Activated CD4-positive, alpha-beta T cell treated with anti-CD3 and anti-CD28 coated beads for 24 hours (primary cell): ENCODE measurements at places on chromosomes 12 and 14.
A peak's percentile ranks its signal among the peaks of the same experiment; 100 is the strongest.

DNA sequence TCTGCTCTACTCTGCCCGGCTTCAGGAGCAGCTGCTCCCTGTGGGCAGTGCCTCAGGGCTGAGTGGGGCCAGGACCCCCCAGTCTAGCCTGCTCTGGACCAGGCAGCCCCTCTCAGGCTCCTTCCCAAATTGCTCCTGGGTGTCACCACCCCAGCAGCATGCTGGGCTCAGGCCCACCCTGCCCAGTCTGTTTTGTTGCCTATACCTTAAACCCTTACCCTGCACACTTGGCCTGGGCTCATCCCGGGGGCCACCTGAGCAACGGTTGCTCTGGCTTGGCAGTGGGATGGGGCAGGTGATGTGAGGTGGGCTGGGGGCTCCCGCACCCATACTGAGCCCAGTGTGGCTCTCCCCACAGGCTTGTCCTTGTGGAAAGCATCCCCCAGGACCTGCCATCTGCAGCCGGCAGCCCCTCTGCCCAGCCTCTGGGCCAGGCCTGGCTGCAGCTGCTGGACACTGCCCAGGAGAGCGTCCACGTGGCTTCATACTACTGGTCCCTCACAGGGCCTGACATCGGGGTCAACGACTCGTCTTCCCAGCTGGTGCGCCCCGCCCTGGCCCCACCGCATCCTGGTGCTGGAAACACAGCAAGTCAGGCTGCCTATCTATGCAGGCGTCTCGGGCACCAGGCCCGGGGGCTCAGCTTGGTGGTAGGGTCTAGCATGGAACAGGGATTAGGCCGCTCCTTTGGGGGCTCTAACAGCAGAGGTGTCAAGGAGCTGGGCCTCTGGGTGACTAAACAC is 3.9 kb downstream of the PLD4 start:
- no peak for DNase-seq

- DNase-seq, result no peak
Measured at GRCh38 chr14:89792489-89793366, 161.8 kb downstream of the EFCAB11 start.

DNA sequence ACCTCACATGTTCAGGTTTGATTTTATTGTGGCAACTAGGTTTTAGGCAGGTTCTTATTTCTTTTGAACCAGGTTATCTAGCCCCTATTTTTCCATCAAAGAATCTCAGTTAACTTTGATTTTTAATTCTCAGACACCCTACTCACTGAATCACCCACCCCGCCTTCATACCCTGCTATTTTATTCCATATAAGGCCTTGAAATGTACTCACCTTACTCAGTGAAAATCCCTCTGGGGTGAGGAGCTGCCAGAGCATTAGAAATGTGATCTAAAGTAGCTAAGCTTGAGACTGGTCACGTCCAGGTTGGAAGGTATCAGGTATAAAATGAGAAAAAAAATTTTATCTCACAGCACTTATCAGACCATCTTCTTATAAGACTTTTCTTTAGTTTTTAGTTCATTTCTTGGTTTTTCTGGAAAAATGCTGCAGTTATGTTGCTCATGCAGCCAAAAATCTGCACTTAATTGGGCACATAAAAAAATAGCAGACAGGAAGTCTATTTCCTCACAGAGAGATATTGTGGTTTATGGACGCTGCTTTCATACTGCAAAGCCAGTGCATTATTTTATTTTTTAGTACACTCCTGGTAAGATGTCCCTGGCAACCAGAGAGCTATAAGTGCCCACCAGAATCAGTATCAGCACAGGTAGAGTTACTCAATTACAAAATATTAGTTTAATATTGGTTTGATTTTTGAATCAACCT is 101.5 kb upstream of the CCDC91 start:
- no peak for DNase-seq

- no peak for DNase-seq
Measured at GRCh38 chr14:35215110-35215813, 76.9 kb upstream of the PSMA6 start.

DNA sequence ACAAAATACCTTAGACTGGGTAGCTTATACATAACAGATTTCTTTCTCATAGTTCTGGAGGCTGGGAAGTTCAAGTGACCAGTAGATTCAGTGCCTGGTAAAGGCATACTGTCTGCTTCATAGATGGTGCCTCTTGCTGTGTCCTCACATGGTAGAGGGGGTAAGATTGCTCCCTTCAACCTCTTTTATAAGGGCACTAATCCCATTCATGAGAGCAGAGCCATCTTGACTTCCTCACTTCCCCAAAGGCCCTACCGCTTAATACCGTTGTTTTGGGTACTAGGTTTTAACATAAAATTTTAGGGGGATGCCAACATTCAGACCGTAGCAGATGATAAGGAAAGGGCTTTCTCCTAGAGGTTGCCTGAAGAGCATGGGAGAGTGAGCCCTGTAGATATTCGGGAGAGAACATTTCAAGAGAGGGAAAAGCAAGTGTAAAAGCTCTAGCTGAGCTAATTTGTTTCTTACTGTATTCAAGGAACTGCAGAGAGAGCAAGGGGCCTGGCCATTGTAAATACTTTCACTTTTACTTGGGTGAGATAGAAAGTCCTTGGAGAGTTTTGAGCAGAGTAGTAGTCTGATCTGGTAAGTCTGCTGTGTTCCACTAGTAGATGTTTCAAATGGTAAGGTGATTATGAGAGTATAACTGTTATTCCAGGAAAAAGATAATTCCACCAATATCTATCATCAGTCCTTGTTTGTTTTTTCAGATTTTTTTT is 27.3 kb downstream of the FRS2 start:
- no peak for DNase-seq

DNA sequence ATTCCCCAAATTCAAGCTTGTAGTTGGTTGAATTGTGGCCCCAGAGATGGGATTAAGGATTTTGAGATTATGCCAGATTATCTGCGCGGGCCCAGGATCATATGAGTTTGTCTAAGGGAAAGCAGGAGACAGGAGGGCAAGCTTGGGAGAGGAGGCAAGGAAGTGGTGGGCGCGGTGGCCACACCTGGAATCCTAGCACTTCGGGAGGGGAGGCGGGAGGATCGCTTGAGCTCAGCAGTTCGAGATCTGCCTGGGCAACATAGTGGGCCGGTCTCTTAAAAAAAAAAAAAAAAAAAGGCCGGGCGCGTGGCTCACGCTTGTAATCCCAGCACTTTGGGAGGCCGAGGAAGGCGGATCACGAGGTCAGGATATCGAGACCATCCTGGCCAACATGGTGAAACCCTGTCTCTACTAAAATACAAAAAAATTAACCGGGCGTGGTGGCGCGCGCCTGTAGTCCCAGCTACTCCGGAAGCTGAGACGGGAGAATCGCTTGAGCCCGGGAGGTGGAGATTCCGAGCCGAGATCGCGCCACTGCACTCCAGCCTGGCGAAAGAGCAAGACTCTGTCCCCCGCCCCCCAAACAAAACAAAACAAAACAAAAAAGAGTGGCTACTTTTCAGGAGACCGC is 881 bp upstream of the PUS1 start:
- DNase-seq, result no peak

DNA sequence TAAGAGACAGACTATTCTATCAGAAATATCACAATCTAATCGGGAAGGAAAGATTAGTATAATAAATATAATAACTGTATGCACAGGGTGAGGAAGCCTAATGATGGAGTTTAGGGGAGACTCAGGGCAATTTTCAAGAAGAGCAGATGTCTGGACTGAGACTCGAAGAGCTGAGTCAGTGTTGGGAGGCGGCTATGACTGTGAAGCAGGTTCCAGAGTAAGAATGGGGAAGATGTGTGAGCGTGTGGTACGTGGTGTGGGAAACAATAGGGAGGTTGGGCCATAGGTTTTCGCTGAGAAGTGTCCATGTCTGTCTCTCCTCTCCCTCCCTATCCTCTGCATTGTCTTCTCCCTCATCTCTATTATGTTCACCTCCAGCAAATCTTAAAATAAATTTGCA is 85.6 kb downstream of the LMO3 start:
- DNase-seq, result no peak

- DNase-seq, result no peak
Measured at GRCh38 chr14:43175896-43176295, 1331.2 kb downstream of the FSCB start.

DNA sequence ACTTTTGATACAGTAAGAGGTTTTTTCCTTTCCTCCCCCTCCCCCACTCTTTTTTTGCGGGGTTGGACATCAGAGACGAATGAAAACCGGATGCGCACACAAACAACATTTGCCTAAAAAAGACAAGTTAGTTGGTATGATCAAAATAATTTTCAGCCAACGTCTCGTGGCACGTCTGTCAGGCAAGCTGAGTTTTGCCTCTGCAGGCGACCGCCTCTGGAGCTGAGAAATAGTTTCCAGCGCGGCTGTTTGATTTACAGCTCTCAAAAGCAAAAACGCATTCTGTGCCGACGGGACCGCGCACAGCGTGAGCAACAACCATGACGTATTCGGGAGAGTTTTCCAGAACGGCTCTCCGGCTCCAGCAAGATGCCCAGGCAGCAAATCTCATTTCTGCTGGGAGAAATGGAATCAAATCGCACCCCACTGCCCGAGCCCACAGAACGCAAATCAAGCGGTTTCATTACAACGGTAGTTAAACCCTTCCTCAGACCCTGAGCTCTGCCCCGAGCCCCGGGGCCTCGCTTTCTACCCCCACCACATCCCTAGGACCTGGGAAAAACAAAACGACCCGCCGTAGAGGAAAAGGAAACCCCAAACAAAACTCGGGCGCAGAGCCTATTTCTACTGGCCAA is 14.2 kb upstream of the CALM1 start:
- peak; percentile 52 for DNase-seq

DNA sequence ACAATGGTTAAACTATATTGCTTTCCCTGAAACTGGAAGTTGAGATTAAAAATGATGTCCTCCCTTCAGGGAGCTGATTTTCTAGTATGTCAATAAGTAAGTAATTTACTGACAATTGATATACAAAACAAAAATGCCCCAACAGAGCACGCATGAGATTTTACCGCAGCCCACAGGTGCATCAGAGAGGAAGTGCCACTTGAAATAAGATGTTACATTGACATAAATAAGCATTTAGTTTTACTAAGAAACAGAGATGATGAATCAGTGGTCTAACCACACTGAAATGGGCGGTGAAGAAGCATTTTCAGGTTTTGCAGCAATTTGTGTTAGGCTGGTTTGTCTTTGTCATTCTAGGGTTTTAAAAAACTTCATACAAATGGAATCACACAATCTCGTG is 8.8 kb upstream of the CLECL1 start:
- no peak for DNase-seq

GRCh38 chr14:72243309-72244293 is 311.4 kb downstream of the RGS6 start:
- DNase-seq, result no peak

- peak; percentile 23 for DNase-seq
Measured at GRCh38 chr14:97602438-97603117, 805.4 kb downstream of the VRK1 start.

- no peak for DNase-seq
Measured at GRCh38 chr12:49664591-49665239, 41.4 kb downstream of the PRPF40B start.

GRCh38 chr12:38823738-38824137 is 81.7 kb downstream of the CPNE8 start:
- no peak for DNase-seq

GRCh38 chr12:124774462-124775167 is 89.0 kb downstream of the SCARB1 start:
- DNase-seq, result peak; percentile 73

- DNase-seq, result no peak
Measured at GRCh38 chr14:81315341-81315740, 84.8 kb downstream of the STON2 start.

- DNase-seq, result no peak
Measured at GRCh38 chr12:89770391-89770790, 61.8 kb upstream of the ATP2B1 start.
